Stimulated activated CD4-positive, alpha-beta T cell treated with anti-CD3 and anti-CD28 coated beads, TNF-alpha, amount 100 ng/mL, for 1 hour (primary cell): ENCODE measurements at places on chromosomes 4 and X.

GRCh38 chr4:101067383-101067782, 279.9 kb downstream of the PPP3CA start:
- no peak for DNase-seq

DNA sequence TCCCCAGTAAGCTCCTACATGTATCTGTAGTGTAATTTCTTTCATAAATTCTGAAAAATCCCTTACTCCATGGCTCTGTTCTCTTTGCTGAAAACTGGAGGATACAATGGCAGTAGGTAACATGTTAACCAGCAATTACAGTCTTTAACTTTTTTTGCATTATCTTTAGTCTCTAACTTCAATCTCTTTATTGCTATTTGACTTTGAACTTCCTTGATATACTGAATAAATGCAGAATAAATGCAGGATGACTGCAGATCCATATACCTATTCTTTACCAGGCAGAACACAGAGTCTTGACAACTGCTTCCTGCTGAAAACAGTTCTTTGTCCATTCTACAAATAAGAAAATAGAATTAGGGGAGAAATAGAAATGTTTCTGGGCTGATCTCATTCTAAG, 101.3 kb downstream of the SLC7A11 start:
- DNase-seq: no peak

- DNase-seq: no peak
Measured at GRCh38 chrX:9775930-9776329, 10.3 kb upstream of the GPR143 start.

GRCh38 chrX:129875669-129876068, 30.3 kb upstream of the UTP14A start:
- DNase-seq: no peak

- no peak for DNase-seq
Measured at GRCh38 chrX:77014377-77015372, 432.5 kb upstream of the FGF16 start.

DNA sequence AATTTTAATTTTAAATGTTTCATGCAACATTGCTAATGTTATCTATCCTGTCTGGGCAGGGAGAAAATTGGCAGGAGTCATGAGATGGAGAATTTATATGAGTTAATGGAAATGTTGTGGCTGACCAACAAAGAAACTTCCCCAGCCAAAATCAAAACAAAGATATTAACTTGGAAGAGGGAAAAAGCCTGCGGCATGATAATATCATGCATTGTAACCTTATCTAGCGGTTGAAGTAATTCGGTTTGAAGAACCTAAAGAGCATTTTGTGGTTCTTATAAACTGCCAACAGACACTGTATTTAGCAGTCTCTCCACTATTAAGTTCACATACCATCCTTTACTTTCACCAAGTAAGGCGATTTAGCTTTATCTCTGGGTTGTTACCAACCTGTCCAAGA, 42.3 kb downstream of the DKK2 start:
- no peak for DNase-seq

DNA sequence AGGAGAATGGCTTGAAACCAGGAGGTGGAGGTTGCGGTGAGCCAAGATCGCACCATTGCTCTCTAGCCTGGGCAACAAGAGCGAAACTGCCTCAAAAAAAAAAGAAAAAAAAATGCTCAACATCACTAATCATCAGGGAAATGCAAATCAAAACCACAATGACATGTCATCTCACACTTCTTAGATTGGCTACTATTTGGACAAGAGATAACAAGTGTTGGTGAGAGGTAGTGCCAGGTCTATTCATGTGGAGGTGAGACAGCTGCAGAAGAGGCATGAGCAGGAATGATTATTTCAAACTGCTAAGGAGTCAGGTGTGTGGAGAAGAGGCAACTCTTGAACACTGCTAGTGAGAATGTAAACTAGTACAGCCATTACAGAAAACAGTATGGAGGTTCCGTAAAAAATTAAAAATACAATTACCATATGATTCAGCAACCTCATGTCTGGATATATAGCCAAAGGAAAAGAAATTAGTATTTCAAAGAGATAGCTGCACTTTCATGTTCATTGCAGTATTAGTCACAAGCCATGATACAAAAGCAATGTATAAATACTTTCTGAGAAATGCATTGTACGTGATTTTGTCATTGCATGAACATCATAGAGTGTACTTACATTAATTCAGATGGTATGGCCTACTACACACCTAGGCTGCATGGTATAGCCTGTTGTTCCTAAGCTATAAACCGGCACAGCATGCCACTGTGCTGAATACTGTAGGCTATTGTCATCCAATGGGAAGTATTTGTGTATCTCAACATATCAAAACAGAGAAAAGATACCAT, 75.3 kb downstream of the TMEM144 start:
- no peak for DNase-seq

GRCh38 chrX:153769865-153770600, 6.0 kb downstream of the PLXNB3 start:
- no peak for DNase-seq

DNA sequence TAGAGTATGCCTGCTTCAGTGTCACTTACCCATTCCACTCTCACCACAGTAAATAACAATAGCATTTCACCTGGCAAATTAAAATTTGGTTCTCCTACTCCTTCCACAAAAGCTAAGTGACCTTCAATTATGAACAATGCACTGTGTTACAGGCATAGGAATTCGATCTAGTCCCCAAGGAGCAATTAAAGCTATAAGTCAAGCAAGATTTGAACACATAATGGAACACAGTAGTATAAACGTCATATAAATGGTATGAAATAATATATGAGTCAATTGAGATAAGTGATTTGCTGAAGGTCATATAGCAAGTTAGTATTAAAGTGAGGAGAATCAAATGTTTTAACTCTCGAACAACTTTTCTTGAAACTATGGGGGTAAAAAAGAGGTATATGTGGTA, 65.8 kb downstream of the ARAP2 start:
- DNase-seq: no peak

- DNase-seq: no peak
Measured at GRCh38 chr4:123891881-123892280, 495.3 kb downstream of the SPRY1 start.

DNA sequence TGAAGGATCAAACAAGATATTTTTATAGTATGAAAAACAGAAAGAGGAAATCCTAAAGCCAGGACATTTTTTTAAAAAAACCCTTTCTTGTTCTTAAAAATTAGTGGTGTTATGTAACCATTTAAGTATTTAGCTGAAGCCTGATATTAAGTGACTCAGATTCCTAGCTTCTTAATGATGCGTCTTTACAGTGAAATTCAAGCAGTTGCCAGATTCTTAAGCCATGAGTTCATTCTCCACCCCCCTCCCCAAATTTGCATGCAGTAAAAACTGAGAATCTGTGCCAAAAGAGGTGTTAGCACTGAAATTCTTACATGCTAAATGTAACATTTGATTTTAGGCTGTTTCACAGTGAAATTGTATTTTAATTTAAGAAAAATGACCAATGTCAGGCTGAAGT, 180.8 kb downstream of the RAPGEF2 start:
- no peak for DNase-seq

- no peak for DNase-seq
Measured at GRCh38 chr4:166123546-166123945, 250.5 kb downstream of the TLL1 start.

DNA sequence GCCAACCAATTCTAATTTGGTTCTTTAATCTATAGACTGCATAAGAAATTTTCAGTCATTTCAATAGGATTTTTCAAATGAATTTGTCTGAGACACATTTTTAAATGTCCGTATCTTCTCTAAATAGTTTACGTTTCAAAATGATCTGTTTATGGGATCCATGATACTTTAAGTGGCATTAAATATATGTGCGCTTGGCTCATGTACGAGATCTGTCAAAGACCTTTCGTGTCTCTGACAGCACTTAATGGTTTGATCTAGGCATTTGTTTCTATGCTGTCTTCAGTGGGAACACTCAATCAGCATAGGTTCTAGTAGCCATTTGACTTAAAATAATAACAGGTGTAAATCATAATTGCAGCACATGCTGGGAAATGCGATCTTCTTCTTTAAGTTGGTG, 731.0 kb downstream of the CENPC start:
- no peak for DNase-seq
